ENCODE measurements at places on chromosomes 4 and X.
A peak's percentile ranks its signal among the peaks of the same experiment; 100 is the strongest.

DNA sequence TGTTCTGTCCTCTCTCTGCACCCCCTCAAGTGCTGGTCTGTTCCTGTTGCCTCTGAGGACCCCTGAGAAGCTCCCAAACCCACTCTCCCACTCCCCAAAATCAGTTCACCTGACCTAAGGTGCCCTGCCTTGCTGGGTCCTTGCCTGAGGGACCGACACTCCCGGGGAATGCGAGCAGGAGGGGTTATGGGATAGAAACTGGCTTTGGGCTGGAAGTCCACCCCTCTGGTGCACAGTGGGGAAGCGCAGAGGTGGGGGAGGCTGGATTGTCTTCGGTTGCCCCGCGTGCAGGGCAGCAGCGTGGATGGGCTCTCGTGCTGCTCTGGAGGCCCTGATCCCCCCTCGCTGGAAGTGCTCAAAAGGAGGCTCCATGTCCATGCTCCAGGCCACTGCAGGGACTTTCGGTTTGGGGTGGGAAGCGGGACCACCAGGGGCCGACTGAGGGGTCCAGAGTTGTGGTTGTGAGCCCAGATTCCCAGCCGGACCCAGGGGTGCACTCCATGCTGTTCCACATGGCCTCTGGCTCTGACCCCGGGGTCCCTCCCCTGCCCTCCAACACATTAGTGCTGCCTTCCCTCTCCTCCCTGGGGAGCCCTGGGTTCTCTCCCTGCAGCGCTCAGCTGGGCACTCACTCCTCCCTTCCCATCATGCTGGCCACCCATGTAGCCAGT is 7.6 kb downstream of the SORCS2 start:
- DNase-seq = no peak

DNA sequence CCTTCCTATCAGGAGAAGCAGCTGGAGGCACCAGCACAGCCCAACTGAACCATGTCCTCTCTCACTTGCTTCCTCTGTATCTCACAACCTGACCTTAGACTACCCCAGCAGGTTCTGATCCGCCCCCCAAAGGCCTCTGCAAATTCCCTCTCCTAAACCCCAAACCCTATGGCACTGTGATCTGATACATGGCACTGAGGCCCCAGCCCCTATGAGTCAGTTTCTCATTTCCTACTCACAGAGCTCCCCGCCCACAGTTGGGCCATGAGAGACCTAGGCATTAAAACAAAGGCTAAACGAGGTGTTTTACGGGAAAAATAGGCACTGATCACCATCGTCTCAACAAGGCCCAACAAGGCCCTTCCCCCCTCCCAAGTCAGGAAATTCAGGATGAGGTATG is 19.1 kb downstream of the SASH3 start:
- DNase-seq = no peak

DNA sequence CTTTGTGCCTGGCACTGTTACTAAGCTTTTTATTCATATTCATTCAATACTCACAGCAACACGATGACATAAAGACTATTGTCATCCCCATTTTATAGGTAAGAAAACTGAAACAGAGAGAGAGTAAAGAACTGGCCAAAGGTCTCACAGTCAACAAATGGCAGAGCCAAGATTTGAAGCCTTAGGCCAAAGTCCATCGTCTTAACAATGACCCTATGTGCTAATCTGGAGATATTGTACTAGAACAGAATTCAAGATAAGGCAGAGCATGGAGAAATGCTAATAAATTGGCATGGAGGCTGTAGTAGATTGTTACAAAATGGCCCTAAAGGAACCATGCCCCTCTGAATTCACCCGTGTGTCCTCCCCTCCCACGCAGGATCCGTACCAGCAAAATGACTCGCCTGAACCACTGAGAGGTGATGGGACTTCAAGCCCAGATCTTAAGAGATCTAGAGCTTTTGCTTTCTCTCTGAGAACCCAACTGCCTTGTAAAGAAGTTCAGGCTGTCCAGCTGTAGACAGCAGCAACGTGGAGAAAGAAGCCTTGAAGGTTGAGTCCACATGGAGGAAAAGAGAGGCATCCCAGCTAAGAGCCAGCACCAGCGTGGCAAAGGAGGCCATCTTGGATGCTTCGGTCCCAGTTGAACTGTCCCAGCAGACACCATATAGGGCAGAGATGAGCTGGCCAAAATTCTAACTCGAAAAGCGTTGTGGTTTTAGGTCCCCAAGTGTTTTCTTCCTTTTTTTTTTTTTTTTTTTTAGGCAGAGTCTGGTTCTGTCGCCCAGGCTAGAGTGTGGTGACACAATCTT is 52.8 kb upstream of the RBM47 start:
- DNase-seq = no peak

- no peak for DNase-seq
Measured at GRCh38 chrX:47568656-47569295, 7.8 kb downstream of the ARAF start.

- no peak for DNase-seq
Measured at GRCh38 chr4:84563002-84563401, 19.9 kb upstream of the CDS1 start.

DNA sequence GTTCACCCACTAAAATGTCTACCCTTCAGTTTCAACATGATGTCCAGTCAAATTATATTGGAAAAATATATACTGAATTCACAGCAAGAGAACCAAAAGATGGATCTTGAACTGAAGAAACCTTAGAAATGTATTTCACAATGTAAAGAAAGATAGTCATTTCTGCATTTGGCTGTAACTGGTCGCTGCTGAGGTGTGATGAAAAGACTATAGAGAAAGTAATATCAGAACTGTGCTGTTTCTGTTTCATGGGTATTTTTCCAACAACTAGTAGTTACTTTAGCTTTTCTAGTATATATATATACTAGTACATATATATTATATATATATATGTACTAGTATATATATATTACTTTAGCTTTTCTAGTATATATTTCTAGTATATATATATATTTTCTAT is 91.3 kb downstream of the GPM6A start:
- DNase-seq = no peak

GRCh38 chr4:150986085-150986484 is 29.0 kb downstream of the LRBA start:
- no peak for DNase-seq

DNA sequence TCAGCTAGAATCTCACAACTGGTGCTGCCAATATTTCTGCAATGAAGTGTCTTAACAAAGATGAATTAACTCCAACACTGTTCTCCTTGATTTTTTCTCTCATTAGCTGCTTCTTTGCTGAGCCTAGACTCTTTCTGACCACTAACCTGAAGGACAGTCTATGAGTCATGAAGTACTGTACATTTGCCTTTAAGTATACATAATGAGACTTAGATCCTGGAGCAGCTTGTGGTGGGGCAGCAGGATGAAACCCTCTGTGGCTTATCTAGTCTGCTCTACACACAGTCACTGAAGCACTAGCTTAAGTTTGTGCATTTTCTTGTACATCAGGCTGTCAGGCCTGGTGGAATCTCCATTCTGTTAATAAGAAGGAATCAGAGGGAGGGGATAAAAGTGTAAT is 307.4 kb upstream of the SMIM31 start:
- DNase-seq = no peak

DNA sequence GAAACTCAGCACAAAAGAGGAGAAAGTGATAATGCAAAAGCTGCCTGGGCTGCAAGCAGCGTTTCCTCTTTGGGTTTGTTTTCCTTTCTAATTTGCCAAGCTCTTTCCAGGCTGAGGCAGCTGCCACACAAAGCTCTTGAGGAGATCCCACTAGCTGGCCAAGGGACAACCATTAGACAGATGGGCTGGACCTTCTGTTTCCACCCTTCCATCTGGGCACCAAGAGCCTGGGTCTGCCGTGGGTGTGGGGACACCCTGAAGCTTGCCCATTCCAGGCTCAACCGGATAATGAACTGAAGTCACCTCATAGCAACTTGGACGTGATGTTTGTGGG is 194.6 kb upstream of the C1QTNF7 start:
- no peak for DNase-seq

- peak; percentile 4 for DNase-seq
Measured at GRCh38 chrX:72652082-72652481, 62.0 kb downstream of the PHKA1 start.

- DNase-seq = no peak
Measured at GRCh38 chrX:109774706-109775105, 41.6 kb upstream of the ACSL4 start.

DNA sequence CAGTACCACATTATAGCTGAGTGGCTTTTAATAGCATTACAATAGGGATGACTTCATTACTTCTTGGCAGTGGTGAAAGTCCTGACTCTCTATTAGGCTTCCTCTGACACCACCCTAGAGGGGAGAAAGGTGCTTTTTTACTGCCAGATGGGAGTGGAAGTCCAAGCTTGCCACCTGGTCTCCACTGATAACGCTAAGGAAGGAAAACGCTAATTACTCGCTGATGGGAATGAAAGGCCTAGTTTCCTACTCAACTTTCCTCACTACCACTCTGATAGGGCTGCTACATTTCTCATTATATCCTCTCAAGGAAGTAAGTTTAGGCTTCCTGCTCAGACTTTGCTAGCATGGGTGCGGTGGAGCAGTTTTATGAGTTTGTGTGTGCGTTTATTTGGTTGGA is 62.3 kb upstream of the PAGE3 start:
- DNase-seq = no peak

- no peak for DNase-seq
Measured at GRCh38 chr4:176236946-176237345, 32.1 kb downstream of the ASB5 start.

DNA sequence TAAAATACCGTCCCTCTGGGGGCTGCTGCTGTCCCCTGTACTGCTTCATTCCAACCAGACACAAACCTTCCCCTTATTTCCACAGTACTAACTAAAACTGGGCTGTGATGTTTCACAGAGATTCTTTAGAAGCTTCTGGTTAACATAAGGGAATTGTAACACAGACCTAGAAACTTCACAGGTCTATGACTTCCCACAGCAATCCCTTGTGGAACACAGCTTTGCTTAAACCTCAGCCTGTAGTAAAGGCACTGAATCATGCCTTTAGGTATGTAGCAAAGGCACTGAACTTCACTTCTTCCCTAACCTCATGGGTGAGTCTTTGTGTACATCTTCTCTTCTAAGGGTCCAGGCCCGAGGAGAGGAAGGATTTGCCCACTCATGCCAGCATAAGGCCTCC is 49.4 kb downstream of the SPINK2 start:
- DNase-seq = no peak

DNA sequence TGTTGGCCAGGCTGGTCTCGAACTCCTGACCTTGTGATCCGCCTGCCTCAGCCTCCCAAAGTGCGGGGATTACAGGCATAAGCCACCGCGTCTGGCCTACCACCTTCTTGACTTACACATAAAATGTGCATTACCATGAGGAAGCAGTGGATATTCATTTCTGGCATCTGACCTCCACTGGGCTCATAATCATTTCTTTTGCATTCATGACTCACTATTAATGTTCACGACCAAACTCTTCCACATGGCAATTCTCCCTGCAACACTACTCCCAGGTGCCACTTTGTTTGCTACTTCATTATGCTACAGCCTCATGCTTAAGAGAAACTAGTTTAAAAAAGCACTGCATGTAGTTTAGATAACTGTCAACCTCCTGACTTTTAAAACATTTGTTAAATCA is 22.7 kb downstream of the RASGEF1B start:
- no peak for DNase-seq

DNA sequence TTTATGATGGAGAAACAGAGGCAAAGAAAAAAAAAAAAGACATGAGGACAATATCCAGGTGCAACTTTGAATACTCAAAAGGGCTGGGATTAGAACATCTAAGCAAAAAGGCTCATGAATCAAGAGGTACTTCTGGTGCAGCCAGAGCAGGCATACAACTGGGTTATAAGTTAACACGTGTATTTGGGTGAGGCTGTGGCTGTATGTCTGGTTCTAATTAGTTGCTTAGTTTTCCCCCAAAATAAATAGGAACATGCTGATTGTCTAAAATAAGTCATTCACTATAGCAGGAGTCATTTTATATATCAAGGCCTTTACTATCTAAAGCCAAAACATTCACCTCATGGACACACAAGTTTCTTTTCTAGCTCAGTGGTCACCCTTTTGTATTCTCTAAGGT is 20.2 kb downstream of the NHS start:
- DNase-seq = no peak

DNA sequence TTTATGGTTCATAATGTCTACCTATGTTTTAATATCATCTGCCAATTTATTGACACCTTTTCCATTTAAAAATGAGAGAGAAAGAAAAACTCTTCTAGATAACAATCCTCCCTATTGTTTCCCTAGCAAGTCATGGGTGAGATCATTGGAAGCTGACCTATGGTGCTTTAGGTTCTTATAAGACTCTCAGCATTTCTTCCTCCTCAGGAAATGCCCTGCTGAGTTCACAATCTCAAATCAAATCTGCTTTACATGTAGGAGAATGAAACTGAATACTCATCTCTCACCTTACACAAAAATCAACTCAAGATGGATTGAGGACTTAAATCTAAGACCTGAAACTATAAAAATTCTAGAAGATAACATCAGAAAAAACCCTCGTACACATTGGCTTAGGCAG is 267.4 kb downstream of the RAPGEF2 start:
- DNase-seq = no peak

DNA sequence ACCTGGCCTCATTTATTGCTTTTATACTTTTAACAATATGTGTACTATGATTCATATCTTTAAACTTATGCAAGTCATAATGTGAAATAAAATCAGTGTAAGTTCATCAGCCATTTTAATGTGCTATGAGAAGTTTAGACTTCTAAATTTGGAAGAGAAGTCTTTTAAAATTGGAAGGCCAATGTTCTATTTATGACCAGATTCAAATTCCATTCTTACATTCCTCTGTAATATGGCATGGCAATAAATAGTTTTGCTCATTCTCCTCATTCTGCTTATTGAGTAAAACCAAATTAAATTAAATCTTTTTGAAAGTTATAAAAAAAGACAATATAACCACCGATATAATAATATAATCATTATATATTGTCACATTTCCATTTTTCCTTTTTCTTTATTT is 126.2 kb downstream of the SORBS2 start:
- DNase-seq = no peak

DNA sequence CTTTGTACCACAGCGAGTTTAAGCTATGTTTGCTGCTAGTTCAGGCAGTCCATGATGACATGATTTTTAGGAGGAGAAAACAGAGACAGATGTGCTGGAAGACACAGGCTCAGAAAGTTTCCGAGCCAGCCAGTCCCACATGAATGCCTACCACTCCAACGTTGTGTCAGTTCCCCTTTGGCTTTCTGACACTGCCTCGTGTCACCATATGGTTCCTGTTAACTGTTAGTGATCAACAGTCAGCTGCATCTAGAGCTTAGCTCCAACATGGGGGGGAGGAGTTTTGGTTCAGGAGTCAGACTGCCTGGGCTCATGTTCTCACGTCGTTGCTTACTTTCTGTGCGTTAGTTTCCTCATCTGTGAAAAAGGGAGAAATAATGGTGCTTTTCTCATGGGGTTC is 343.7 kb downstream of the MID1IP1 start:
- no peak for DNase-seq

GRCh38 chrX:148914783-148915182 is 414.4 kb downstream of the AFF2 start:
- DNase-seq = no peak

DNA sequence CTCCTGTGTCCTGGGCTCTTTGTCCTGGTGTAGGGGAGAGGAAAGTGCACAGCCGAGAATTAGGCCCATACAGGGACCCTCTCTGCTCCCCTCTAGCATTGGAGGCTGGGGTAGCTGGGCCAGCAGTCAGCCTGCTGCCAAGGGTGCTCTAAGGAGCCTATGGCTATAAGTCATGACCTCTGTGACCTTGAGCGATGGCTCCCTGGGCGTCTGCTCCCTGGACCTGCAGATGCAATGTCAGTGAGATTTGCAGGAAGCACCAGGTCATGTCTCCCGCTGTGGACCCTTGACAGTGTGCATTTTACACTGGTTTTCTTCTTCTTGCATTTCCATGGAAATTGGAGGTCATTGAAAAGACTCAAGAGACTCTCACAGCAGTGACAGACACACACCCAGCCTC is 234.1 kb upstream of the PSAPL1 start:
- no peak for DNase-seq

Data from hypothalamus (tissue), 51 donors.